Pancreas (tissue), 10 donors: ENCODE measurements at places on chromosomes 5 and 9. TPM values are rescaled to one million over a fixed set of nuclear protein-coding genes. Genes with fewer than 3 reads are reported as not detected.
A peak's percentile ranks its signal among the peaks of the same experiment; 100 is the strongest.

DNA sequence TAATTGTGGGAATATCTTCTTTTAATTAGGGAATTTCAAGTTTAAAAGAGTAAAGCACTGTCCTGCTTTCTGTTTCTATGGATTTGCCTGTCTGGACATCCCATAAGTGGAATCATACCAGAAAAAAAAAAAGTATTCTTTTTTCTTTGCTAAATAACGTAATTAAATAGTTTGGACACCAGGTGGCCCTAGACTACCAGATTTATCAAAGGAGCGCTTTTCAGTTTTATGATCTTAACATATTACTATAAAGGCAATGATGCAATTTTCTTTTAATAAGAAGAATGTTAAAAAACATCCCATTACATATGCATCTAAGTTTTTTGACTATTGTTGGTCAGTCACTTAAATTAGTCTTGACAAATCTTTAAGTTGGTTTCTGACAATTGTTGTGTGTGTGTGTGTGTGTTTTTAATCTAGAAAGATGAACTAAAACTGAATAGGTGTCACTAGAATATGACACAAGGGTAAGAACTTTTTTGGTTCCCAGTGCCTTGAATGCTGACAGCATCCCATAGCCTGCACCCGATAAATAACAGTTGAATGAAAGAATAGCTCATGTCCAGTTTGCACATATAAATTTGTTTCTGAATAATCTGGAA, 49.5 kb downstream of the C5orf22 start:
- no peak overlapping the region for H3K4me3 ChIP-seq
- H3K36me3 ChIP-seq = no peaks in the 10 kb centered on the region
- H3K27me3 ChIP-seq = no peaks in the 10 kb centered on the region

DNA sequence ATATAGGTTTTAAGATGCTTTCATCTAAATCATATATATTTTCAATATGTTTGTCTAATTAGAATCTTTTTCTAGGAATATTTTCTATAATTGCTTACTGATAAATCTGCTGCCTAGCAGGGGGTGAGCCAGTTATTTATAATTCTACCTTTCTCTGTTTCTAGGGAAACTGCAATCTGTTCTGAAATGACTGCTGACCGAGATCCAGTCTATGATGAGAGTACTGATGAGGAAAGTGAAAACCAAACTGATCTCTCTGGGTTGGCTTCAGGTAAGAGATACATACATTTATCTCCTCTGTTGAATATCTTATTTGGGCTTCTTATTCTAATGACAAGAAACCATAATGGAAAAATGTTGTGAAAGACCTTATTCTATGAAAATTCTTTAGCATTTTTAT, 127.3 kb downstream of the XRCC4 start:
- no peak overlapping the region for H3K4me3 ChIP-seq
- H3K4me1 ChIP-seq = no peaks in the 10 kb centered on the region
- no peak overlapping the region for H3K27ac ChIP-seq
- DNase-seq = no peak
- no peaks in the 10 kb centered on the region for H3K27me3 ChIP-seq

DNA sequence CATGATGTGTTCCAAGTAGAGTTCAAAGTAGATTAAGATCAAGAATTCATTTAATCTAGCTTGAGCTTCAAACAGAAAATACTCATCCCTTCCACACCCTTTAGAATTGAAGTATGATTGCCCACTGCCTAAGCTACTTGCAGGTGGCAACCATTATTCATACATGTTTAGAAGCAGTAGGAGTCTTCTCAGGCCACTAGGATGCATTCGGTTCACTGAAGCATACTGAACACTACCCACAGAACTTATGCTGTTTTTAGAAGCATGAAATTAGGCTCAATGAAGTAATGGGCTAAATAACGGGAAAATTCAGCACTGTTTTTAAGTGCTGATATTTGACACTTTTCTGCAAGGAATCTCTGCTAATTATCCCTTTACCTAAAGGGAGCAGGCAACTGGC, 263.4 kb downstream of the DEPDC1B start:
- no peak for DNase-seq
- H3K4me3 ChIP-seq = no peak overlapping the region

DNA sequence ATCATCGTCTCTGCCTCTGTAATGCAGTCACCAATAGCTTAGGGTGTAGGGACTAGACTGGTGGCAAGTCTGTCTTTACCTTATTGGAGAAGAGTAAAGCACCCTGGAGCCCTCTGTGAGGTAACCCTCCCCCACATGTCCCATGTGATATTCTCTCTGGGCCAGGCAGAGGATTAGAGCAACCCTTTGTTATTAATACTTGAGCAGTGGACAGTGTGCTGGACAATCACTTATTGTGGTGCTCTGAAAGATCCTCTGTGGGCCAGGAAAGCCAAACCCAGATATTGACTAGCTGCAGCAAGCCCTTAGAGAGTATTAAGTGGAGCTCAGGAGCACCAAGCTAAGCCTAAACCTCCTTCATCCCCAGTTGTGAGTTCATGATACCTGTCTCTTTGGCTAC, 139.7 kb upstream of the RUSC2 start:
- H3K4me1 ChIP-seq = peaks cover 16% of the 10 kb centered on the region
- H3K27ac ChIP-seq = peak overlapping the region; percentile 27
- H3K4me3 ChIP-seq = no peak overlapping the region
- DNase-seq = no peak
- no peaks in the 10 kb centered on the region for H3K36me3 ChIP-seq
- H3K27me3 ChIP-seq = no peaks in the 10 kb centered on the region

GRCh38 chr5:67925511-67925910, 290.0 kb upstream of the PIK3R1 start:
- H3K4me3 ChIP-seq = no peak overlapping the region
- H3K36me3 ChIP-seq = no peaks in the 10 kb centered on the region
- H3K27me3 ChIP-seq = no peaks in the 10 kb centered on the region

GRCh38 chr9:117779760-117780159, 75.6 kb downstream of the TLR4 start:
- H3K4me1 ChIP-seq = no peaks in the 10 kb centered on the region
- no peaks in the 10 kb centered on the region for H3K27me3 ChIP-seq
- H3K27ac ChIP-seq = no peak overlapping the region
- H3K36me3 ChIP-seq = no peaks in the 10 kb centered on the region
- DNase-seq = no peak

Gene ENTPD2
- 1.8 TPM for total RNA-seq

DNA sequence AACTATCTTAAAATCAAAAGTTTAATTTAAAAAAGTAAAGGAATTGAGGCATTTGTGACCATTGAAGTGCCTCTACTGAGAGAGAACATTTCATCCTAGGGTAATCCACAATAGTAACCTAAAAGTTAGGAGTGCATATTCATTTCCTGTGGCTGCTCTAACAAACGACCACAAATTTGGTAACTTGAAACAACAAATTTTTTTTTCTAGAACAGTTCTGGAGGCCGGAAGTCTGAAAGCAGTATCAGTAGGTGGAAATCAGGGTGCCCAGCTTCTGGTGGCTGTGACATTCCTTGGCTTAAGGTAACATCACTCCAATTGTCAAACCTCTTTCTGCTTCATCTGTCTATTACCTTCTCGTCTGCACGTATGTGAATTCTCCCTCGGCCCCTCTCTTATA, 67.1 kb upstream of the SSBP2 start:
- no peaks in the 10 kb centered on the region for H3K36me3 ChIP-seq
- no peak for DNase-seq
- no peak overlapping the region for H3K4me3 ChIP-seq
- H3K27ac ChIP-seq = no peak overlapping the region

Gene MYMK
- not detected for total RNA-seq

GRCh38 chr5:33941090-33941489, 4.9 kb downstream of the RXFP3 start:
- no peaks in the 10 kb centered on the region for H3K4me1 ChIP-seq
- no peak for DNase-seq
- no peak overlapping the region for H3K27ac ChIP-seq
- no peak overlapping the region for H3K4me3 ChIP-seq
- no peaks in the 10 kb centered on the region for H3K36me3 ChIP-seq

GRCh38 chr9:126327006-126327713, 531 bp downstream of the MVB12B start:
- H3K4me3 ChIP-seq = peak overlapping the region; percentile 35
- H3K27ac ChIP-seq = no peak overlapping the region
- peak; percentile 69 for DNase-seq
- no peaks in the 10 kb centered on the region for H3K27me3 ChIP-seq
- no peaks in the 10 kb centered on the region for H3K36me3 ChIP-seq
- H3K4me1 ChIP-seq = no peaks in the 10 kb centered on the region

Gene PTGR1
- total RNA-seq = 13.2 TPM

GRCh38 chr9:99720455-99721050, 101.1 kb upstream of the NR4A3 start:
- no peak overlapping the region for H3K27ac ChIP-seq
- no peaks in the 10 kb centered on the region for H3K4me1 ChIP-seq
- no peak for DNase-seq
- H3K4me3 ChIP-seq = no peak overlapping the region

- no peak overlapping the region for H3K27ac ChIP-seq
- H3K4me1 ChIP-seq = no peaks in the 10 kb centered on the region
- H3K27me3 ChIP-seq = no peaks in the 10 kb centered on the region
- H3K36me3 ChIP-seq = no peaks in the 10 kb centered on the region
- H3K4me3 ChIP-seq = no peak overlapping the region
- DNase-seq = no peak
Observed at GRCh38 chr5:38112938-38113337, 145.4 kb upstream of the EGFLAM start.

- no peak overlapping the region for H3K27ac ChIP-seq
- no peaks in the 10 kb centered on the region for H3K27me3 ChIP-seq
- H3K36me3 ChIP-seq = no peaks in the 10 kb centered on the region
- no peaks in the 10 kb centered on the region for H3K4me1 ChIP-seq
Observed at GRCh38 chr5:121919046-121919445, 42.7 kb upstream of the SRFBP1 start.

DNA sequence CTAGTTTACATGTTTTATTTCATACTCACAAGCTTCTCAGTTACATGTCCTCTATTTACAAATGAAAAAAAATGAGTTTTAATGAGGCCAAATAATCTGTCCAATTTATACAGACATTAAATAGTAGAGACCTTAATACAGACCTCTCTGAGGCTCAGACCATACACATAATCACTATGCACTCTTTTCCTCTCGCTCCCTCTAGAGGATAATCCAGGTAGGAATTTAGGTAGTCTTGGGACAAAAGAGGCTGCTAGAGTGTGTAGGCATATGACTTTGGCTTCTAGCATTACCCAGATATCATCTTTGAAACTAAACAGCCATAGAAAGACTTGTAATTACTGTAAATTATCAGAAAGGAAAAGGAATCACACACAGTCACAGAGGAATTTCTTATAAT, 444.7 kb downstream of the HINT1 start:
- no peak overlapping the region for H3K27ac ChIP-seq
- H3K27me3 ChIP-seq = no peaks in the 10 kb centered on the region
- DNase-seq = no peak
- H3K4me3 ChIP-seq = no peak overlapping the region
- no peaks in the 10 kb centered on the region for H3K36me3 ChIP-seq

DNA sequence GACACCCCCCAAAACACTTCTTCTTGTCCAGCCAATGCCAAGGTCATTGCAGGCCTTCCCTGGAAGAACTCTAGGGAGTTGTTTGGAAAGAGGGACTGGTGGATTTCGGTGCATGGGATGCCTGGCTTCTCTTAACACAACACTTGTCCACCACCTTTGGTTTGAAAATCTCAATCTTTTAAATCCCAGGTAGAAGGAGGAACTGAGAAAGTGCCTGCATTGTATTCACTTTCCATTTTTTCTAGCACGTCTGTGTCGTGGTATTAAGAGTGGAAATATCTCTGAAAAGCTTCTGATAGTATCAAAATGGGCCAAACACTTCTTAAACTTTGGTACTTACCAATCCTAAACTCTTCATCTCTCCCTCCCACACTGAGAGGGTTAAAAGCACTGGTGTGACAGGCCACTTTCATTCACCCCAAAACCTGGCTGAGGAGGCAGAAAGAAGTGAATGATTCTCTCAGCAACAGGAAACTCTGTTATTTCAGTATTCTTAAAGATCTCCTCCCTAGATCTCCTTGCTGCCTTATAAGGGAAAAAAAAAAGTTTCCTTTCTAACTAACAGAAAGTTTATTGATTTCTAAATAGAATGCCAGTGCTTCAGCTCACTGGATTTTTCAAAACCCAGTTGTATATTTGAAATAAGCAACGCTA, 3.9 kb upstream of the NFIB start:
- H3K36me3 ChIP-seq = no peaks in the 10 kb centered on the region
- H3K27me3 ChIP-seq = no peaks in the 10 kb centered on the region
- peaks cover 28% of the 10 kb centered on the region for H3K4me1 ChIP-seq
- H3K4me3 ChIP-seq = no peak overlapping the region

- H3K27ac ChIP-seq = no peak overlapping the region
- H3K4me3 ChIP-seq = no peak overlapping the region
- H3K27me3 ChIP-seq = no peaks in the 10 kb centered on the region
- no peak for DNase-seq
- no peaks in the 10 kb centered on the region for H3K36me3 ChIP-seq
Observed at GRCh38 chr5:3522491-3522890, 73.1 kb upstream of the IRX1 start.

Gene FBXL7
- total RNA-seq = 1.4 TPM

Gene TRPM3
- 0.56 TPM for total RNA-seq

Gene OMD
- 0.20 TPM for total RNA-seq

Gene RPP25L
- 9.9 TPM for total RNA-seq

- peaks cover 47% of the 10 kb centered on the region for H3K4me1 ChIP-seq
- peak; percentile 74 for DNase-seq
- H3K36me3 ChIP-seq = no peaks in the 10 kb centered on the region
- H3K27ac ChIP-seq = peak overlapping the region; percentile 93
Observed at GRCh38 chr9:109329638-109330258, 8.9 kb upstream of the EPB41L4B start.

- H3K36me3 ChIP-seq = no peaks in the 10 kb centered on the region
- H3K27me3 ChIP-seq = no peaks in the 10 kb centered on the region
- no peak for DNase-seq
- H3K4me1 ChIP-seq = no peaks in the 10 kb centered on the region
- H3K27ac ChIP-seq = no peak overlapping the region
Observed at GRCh38 chr5:56596155-56596554, 219.2 kb upstream of the MAP3K1 start.

- H3K4me3 ChIP-seq = no peak overlapping the region
- DNase-seq = no peak
- H3K4me1 ChIP-seq = peaks cover 20% of the 10 kb centered on the region
- no peaks in the 10 kb centered on the region for H3K36me3 ChIP-seq
Observed at GRCh38 chr5:43704243-43704642, 101.3 kb downstream of the NNT start.

Gene SLC46A2
- total RNA-seq = 0.37 TPM

- peaks cover 89% of the 10 kb centered on the region for H3K4me1 ChIP-seq
- H3K27me3 ChIP-seq = no peaks in the 10 kb centered on the region
- H3K36me3 ChIP-seq = no peaks in the 10 kb centered on the region
- peak overlapping the region; percentile 80 for H3K27ac ChIP-seq
- DNase-seq = peak; percentile 83
- H3K4me3 ChIP-seq = peak overlapping the region; percentile 35
Observed at GRCh38 chr5:139660923-139661814, 13.0 kb downstream of the CXXC5 start.
